ENCODE measurements at places on chromosomes 13 and 19.

GRCh38 chr19:18112989-18113478 lies 15.5 kb downstream of the MAST3 start:
- DNase-seq = peak; percentile 75

DNA sequence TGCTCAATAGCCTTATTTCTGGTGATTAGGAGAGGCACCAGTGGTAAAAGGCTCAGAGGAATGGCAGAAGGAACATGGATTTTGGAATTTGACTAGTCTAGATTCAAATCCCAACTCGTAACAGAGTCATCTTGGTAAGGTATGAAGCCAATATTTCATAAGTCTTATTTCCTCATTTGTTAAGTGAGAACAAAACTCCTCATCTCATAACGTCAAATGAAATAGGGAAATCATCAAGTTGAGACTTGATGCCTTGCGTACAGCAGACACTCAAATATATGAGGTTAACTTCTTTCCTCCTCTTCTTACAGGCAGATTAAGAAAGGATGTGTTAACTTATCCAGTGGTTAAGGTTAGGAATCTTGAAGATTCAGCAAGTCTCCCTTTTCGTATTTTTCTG lies 189.2 kb downstream of the DLEU7 start:
- no peak for DNase-seq

GRCh38 chr13:87712012-87712411 lies 40.8 kb downstream of the SLITRK5 start:
- no peak for DNase-seq

DNA sequence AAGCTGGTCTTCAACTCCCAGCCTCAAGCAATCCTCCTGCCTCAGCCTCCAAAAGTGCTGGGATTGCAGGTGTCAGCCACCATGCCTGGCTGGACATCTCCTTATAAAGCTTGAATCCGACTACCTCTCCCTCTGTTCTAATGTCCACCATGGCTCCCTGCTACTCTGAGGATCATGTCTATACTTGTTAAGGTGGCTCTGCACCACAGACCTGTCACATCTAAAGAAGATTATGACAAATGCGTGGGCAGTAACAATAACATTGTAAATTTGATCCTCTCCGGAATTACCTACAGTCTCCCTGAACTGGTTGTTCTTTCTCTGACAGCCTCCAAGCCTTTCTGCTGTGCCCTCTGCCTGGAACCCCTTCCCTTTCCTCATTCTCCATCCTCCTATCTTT lies 1.8 kb downstream of the NXNL1 start:
- no peak for DNase-seq

DNA sequence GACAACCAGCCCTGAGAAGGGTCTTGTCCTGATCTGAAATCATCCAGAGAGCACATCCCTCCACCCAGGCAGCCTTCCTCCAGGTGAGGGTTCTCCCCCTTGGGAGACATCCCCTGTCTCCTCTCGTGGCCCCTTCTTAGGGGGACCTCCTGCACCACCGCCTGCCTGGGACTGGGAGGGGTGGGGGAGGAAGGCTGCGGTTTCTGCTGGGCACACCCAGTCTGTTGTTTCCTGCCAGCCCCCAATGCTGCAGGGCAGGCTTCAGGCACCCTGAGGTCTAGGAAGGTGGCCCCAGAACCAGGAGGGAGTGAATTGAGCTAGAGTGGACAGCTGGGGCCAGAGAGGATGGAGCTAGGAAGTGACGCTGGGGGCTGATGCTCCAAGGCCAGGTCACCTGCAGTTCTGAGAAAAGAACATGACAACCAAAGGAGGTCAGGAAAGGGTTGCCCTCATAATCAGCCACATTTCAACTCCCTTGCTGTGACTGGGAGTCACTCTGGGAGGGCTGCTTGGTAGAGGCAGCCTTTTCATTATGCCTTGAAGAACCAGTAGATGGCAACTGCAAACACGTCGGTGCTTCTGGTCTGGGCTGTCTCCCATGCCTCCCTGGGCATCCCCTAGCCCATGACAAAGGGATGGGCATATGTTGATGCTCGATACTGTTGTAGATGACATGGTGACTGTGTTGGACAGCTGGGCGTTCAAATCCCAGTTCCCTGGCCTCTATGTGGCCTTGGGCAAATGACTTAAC lies 1.4 kb downstream of the ARHGEF18 start:
- DNase-seq = peak; percentile 40

DNA sequence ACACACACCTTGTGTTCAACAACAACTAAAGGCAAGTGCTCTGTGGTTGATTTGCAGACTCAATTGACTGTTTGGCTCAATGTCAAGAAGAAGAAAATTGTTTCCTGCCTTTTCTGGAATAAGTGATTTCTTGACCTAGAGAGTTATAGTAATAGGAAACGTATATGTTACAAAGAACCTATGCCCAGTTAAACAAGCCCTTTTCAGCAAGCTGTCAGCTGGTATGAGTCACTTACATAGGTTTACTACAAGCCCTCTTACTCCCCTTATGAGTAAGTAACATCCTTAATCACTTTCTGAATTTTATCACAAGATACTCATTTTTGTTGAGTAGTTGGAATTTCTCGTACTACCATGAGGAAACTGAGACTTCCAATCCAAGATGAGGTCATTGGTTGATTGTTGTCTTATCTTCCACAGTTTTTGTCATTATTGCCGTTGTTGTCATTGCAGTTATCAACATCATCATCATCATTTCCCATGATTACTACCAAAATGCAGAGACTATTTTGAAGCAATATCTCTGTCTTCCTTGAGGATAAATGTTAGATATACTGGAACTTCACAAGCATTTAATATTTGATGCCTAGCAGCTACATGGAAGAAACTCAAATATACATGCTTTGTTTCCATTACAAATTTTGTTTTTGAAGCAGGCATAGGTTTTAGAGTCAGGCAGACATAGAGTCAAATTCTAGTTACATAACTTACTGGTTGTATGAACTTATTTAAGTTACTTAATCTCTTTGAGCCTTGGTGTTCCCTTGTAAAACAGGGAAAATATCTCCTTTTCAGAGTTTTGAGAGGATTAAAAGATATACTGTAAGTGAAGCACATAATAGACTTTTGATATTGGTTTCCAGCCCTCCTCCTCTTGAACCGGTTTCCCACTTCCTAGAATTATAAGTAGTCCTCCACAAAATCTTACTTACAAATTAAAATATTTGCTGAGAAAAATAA lies 106.0 kb downstream of the RAP2A start:
- DNase-seq = no peak

- DNase-seq = no peak
These were observed 12.8 kb downstream of the CAPS start for GRCh38 chr19:5926641-5927440.

DNA sequence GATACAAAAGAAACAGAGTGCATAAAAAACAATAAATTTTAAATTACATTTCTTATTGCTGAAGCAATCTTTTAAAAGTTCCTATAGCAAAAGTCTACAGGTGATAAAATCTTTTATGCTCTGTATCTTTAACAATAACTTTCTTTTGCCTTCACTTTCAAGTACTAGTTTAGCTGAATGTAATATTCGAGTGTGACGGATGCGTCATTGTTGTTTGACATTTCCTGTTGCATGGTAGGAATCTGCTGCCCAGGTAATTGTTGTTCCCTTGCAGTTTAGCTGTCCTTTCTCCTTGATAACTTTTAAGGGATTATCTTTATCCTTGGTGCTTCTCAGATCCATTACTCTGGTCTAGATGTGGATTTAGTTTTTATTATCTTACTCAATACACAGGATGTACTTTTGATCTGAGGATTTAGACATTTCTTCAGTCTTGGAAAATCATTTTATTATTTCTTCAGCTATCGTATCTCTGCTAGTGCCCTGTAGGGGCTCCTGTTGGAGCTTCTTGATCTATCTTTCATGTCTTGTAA lies 2.1 kb upstream of the CPB2 start:
- no peak for DNase-seq

DNA sequence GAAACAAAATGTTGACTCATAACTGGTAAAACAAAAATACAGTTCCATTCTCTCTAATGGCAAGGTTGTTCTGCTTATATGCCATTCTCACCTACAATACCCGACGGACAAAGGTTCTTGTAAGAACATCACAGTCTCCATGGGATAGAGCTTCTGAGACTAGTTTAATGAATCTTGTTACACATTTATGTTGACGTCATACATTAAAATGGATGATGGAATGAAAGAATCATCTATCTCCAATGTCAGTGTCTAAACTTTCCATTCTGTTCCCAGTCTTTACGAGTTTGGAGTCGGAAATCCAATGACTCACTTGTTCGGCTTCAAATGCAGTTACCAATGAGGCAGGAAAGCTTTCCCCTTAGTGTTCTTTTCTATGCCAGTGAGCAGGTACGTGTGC lies 17.7 kb downstream of the ZNF160 start:
- no peak for DNase-seq

DNA sequence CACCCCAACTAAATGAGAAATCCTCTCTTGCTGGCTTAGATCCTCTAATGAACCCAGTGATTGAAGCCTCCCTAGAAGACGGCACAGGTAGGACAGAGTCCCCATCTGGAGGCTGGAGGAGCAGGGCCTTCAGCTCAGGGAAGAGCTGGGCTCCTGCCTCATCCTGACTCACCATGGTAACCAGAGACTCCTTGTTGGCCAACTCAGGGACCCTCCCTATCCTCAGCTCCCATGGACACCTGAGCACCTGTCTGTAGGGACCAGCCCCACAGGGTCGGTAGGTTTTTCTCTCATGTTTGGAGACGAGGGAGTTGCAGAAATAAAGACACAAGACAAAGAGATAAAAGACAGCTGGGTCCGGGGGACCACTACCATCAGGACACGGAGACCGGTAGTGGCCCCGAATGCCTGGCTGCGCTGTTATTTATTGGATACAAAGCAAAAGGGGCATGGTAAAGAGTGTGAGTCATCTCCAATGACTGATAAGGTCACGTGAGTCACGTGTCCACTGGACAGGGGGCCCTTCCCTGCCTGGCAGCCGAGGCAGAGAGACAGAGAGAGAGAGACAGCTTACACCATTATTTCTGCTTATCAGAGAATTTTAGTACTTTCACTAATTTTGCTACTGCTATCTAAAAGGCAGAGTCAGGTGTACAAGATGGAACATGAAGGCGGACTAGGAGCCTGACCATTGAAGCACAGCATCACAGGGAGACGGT lies 26.6 kb downstream of the SIGLEC7 start:
- DNase-seq = no peak

DNA sequence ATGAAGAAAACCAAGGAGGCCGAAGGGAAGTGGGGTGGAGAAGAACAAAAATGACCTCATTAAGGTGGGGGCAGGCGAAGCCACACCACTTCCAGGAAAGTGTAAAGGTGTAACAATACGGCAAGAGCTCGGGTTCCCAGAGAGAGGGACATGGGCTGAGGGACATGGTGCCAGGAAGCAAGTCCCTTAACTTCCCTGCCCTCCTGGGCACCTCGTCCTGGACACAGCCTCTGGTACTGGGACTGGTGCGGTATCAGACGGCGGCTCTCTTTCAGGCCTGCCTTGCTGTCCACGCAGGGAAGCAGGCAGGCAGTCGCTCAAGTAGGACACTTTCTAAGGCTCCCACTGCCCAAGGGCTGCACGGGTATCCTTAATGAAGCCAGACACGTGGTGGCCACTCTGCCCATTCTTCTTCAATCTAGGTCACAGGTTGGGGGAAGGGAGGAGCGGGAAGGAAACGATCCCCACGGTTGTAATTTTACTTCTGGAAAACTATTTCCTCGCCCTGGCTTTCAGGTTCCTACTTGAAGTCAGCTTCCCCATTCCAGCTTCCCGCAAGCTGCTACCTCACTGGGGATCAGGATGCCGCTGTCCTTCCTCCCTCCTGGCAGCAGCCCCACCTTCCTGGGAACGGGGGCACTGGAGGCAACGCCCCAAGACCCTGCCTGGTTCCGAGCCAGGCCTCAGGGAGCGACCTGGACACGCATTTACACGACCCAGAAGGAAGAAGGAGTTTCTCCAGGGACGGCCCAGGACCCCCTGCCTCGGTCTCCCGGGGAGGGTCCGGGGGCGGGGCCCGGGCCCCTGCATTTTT lies 1.2 kb downstream of the AP3D1 start:
- DNase-seq = no peak

DNA sequence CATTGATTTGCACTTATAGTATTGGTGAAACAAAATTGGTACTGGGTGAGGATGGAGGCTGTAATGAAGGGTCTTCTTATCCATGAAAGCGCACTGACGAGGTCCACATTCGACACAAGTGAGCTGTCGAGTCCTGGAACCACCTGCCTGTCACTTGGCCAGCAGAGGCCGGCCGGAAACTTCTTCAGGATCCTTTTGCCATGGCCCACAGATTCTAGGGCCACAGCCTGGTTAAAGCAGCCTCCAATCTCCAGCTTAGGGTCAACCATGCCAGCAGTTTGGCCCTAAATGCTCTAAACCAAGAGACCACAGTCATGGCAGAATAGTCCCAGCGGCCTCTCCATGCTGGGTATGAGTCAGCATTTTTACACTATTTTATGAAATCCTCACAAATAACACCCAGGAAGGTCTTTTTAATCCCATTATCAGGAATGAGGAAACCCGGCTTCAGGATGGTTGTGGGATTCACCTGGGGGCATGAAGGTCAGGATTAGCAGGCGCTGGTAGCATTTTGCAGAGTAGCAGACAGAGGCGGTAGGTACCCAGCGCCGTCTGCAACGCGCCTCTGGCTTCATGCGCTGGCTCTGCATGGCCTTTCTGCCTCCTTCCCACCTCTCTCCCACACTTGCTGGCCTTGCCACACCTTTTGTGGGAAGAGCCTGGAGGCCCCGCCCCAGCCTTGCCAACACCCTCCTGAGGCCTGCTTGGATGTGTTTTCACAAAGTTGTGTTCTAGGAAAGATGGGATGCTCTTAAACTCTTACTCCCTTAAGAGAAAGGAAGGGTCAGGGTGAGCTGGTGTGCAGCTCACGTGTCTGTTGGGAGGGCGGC lies 15.2 kb downstream of the GAS6 start:
- DNase-seq = no peak

DNA sequence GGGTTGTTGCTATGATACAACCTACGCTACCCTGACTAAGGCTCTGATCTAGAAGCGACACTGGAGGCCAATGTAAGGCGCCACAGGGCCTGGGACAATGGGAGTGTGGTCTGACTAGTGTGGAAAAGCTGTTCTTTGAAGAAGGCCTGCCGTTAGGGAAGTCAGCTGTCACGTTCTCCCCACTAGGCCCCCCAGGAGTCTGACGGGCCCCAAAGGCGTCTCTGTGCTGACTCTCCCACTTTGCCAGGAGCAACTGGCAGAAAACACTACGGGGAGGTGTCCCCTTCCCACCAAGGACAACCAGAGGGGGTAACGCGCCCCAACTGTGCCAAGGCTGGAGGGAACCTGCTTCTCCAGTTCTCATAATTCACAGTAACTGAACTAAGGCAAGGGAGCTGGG lies 25.3 kb upstream of the EIF3G start:
- no peak for DNase-seq

GRCh38 chr13:94079876-94080275 lies 399.6 kb downstream of the DCT start:
- no peak for DNase-seq

DNA sequence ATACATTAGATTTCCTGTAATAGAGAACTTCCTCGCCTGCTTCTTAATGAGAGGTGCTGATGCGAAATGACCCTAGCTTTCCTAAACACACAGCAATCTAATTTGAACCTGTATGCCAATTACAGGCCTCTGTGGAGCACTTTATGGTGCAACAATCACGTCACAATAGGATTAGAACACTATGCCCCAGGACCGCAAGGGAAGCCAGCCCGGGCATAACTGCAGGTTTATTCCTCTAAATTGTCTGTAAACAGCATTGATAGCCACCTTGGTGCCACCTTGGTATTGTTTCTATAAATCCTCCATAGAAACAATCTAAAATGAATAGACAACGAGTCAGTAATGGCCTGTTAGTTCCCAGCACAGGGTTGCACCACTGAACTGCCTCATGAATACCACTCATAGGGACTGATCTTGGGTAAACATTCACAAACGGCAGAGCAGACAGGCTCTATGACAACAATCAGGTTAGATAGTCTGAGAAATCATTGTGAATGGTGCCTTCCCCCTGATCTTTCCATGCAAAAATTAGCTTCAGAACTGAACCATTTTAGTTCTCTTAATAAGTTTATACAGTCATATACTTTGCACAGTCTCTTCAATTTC lies 182.5 kb upstream of the OBI1 start:
- no peak for DNase-seq
